ENCODE measurements at places on chromosomes 13 and 19.

DNA sequence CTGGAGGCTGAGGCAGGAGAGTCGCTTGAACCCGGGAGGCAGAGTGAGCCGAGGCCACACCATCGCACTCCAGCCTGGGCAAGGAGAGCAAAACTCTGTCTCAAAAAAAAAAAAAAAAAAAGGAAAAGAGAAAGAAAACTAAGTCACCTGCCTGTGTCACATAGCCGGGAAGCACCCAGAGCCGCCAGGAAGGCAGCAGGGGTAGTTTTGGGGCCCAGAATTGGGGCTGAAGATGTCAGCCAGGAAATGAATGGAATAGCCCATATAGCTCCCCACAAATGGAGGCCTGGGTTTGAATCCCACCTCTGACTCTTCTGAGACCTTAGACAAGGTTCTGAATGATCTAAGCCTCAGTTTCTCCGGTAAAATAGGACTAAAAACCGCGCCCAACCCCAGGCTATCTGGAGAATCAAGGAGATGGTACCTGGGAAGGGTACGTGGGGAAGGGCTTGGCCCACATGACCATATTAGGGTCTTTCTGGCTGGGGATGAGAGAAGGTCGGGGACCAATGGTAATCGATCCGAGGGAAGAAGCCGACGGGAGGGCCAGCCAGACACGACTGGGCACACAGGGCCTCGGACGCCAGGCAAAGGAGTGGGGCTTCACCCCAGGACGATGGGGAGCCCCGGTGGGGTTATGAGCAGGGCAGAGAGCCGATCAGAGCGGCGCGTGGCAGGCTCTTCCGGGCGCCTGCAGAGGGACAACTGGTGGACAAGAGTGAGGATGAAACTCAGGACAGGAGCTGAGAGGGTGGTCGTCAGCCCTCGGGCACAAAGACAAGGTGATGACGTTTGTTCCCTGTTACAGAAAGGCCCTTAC is 14.4 kb downstream of the CCDC124 start:
- no peak for DNase-seq

DNA sequence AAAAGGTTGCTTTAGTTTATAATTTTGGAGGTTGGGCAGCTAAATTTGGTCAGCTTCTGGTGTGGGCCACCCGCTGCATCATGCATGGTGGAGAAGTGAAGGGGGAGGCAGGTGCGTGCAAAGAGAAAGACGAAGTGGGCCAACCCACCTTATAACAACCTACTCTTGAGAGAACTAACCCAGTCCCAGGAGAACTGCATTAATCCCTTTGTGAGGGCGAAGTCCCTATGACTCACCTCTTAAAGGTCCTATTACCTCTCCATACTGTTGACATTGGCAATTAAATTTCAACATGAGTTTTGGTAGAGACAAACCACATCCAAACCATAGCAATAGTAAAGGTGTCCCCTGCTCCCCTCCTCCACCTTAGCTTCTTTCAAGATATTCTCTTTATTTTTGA is 7.7 kb upstream of the FGF9 start:
- DNase-seq: no peak

GRCh38 chr19:7986321-7987113 is 18.9 kb downstream of the ELAVL1 start:
- no peak for DNase-seq

DNA sequence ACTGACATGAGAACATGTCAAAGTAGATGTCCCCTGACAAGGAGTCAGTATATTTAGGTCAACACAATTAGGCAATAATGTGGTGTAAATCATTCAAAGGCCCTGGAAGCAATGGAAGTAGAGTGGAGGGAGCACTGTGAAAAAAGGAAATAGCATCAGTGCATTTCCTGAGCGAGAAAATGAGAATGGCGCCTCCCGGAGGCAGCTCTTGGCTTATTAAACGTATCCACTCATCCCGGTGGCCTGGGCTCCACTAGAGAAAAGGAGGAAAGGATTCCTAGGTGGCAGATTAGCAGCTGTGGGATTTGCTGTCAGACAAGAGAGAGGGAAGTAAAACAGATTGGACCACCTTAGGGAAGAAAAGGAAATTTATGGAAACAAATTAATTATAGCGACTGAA is 173.7 kb upstream of the TMTC4 start:
- DNase-seq: no peak

DNA sequence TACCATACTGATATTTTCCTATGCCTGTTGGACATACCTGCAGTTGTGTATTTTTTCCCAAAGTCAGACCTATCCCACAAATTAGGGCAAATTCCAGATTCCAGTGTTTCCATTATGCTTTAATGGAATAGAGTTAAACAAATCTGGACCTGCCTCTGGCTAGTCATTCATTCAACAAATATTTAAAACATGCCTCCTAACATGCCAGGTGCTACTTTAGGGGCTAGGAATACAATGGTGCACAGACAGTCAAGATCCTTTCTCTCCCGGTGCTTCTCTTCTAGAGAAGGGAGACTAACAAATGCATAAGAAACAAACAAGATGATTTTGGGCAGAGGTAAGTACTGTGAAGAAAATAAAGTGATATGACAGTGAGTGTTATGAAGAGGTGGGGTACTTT is 7.5 kb upstream of the WDFY2 start:
- DNase-seq: no peak

All from T-helper 2 cell (primary cell).